ENCODE measurements at places on chromosomes 7 and 10.
A peak's percentile ranks its signal among the peaks of the same experiment; 100 is the strongest.

GRCh38 chr7:131568970-131569369 is 12.5 kb upstream of the PODXL start:
- no peak for DNase-seq

DNA sequence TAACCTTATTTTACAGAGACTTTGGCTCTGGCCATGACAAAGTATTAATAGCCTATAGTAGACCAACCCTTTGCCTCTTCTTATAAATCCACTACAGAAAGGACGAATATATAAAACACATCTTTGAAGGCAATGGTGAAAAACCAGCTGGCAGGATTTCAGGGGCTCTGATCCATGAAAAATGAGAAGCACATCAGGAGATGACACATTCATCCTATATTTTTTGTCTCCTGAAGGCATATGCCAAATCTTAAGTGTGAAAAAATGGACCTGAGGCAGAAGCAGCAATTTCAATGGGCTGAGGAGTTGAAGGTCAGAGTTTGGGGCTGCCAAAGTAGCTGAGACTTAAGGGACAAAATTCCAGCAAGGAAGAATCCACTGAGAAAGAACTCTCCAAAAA is 14.4 kb downstream of the RNF216 start:
- no peak for DNase-seq

GRCh38 chr10:73644015-73644743 is 2.9 kb upstream of the MYOZ1 start:
- DNase-seq, result peak; percentile 36

DNA sequence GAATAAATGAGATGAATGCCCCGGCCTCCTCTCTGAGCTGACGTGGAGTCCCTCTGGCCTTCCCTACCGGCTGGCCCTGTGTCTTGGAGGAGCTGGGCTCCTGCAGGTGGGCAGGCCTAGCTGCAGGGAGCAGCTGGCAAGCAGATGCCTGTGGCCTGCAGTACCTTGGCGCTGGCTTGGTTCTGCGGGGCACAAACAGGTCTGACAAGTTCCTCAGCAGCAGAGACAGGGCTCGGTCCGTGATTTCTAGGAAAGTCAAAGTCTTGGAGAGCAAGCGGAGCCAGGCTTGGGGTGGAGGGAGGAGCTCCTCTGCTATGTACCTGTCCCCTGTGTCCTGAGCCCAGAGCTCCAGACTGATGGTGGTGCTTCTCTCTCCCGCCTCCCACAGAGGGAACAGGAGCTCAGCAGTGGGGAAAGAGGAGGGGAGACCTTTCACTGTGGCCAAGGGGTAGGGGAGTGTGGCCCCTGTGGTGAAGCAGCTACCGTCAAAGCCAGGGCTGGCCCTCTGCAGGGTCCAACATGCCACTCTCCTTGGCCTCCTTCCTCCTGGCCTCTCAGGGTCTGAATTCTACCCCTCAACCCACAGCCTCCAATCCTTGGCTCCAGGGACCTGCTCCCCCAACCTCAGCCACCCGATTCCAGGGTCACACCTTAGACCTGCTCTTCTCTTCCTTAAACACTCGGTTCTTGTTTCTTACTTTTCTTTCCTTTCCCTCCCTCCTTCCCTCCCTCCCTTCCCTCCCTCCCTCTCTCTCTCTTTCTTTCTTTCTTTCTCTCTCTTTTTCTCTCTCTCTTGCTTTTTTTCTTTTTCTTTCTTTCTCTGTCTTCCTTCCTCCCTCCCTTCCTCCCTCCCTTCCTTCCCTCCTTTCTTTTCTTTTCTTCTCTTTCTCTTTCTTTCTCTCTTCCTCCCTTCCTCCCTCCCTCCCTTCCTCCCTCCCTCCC is 20.1 kb downstream of the MYL10 start:
- no peak for DNase-seq

DNA sequence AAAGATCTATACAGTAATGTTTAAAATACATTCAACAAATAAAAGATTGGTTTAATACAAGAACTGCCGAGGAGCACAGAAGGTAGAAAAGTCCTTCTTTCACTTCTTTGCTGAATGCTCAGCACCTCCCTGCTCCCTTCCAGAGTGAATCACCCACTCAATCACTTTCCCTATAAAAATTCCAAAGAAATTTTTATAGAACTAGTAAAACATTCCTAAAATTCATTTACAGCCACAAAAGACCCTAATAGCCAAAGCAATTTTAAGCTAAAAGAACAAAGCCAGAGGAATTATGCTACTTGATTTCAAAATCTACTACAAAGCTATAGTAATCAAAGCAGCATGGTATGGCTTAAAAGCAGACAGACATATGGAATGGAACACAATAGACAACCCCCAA is 320.9 kb downstream of the PCLO start:
- no peak for DNase-seq

DNA sequence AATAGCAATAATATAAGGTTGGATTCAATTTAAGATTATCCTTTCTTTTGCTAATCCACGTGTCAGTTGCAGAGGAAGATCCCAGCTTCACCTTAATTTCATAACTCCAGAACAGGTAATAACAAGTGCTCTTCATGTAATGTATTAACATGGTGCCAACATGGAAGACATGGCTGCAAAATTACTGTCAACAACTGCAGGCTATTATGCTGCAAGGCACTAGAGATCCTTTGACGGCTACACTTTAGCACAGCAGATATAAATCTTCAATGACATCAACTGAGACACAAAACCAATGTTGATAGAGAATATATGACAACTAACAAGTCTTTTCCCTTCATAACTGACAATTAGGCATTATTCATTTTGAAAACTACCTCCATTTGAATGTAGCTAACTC is 96.1 kb downstream of the RNF133 start:
- no peak for DNase-seq

DNA sequence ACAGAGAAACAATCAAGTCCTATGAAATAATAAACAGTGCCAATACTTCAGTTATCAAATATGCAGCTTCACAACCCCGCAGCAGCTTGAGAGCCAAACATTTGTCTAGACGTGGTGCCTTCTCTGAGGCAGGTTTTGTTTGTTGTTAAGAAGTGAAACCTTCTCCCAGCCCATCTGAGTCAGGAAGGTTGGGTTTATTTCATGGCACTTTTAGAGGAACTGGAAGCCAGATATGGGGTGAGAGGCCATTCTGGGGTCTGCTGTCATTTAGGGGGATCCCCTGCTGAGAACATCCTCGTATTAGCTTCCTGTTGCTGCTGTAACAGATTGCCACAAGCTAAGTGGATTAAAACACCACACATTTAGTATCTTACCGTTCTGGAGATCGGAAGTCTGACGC is 113.6 kb downstream of the GRK5 start:
- DNase-seq, result no peak

GRCh38 chr10:80472234-80473095 is 18.4 kb downstream of the TSPAN14 start:
- no peak for DNase-seq

DNA sequence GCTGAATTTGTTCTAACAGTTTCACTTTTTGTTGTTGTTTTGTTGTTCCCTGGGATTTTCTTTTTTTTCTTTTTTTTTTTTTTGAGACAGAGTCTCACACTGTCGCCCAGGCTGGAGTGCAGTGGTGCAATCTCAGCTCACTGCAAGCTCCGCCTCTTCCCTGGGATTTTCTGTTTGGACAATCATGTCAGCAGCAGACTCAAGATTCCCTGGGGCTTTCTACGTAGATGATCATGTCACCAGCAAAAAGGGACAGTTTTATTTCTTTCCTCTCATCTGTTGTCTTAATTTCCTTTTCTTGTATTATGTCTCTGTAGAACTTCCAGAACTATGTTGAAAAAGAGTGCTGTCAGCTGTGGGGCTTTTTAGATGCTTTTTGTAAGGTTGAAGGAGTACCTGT is 241.4 kb downstream of the TNS3 start:
- no peak for DNase-seq

DNA sequence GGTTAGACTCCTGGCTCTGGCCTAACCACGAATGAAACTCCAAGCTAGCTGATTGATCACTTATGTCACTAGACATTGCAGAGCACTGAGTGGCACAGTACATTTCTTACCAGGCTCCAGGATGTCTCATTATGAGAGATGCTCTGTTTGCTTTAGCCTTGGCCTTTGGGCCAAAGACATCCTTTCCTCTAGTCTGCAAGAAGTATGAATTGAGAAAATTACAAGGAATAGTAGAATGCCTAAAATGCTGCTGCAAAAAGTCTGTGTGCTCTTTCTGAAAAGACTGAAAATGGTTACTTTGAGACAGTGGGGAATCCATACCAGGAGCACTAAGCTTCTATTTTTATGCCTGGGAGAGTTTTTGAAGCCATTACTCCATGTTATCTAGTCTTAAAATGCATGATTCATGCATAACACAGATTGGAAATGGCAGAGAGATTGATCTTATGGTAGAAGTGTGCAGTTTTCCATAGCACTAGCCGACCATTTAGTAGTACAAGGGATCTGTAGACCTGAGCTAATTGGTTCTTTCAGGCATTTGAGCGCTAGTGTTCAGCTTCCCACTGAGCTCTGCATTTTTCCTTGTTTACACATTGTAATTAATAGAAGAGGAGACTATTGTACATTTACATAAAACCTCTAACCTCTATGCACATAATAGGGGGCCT is 303.8 kb downstream of the PRKG1 start:
- no peak for DNase-seq

All from effector memory CD4-positive, alpha-beta T cell (primary cell).